Fibroblast of pulmonary artery (primary cell): ENCODE measurements at places on chromosomes 5 and 9.

DNA sequence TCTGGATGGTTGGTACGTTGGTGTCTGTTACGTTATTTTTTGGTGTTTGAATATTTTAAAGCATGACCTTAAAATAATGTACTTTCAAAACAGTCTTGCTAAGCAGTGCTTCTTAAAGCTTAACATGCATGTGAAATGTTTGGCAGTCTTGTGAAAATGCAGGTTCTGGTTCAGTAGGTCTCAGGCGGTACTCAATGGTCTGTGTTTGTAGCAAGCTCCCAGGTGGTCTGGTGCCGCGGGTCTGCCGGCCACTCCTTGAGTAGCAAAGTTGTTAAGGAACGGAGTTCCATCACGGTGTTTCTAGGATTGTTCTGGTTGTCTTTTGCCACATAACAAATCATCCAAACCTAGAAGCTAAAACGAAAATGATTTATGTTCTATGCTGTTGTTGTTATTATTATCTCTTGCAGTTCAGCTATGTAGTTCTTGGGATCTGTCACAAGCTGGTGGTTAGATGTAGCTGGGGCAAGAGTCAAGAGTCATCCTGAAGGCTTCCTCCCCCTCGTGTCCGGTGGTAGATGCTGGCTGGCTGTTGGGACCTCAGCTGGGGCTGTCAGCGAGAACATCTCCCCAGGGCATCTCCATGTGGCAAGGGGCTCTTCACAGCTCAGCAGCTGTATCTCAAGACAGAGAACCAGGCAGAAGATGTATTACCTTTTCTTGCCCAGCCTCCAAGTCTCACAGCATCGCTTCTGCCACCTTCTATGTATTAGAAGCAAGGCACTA lies 186.8 kb downstream of the PALM2AKAP2 start:
- no peak for DNase-seq

DNA sequence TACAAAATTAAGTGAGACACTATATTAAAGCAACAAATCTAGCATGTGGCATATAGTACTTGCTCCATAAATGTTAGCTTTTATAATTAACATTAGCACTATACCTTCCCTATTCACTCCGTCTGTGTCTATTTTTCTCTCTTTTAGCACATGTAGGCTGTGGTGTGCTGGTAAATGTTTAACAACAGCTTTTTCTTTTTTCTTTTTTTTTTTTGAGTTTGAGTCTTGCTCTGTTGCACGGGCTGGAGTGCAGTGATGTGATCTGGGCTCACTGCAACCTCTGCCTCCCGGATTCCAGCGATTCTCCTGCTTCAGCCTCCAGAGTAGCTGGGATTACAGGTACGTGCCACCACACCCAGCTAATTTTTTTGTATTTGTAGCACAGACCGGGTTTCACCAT lies 62.1 kb downstream of the SPRY4 start:
- no peak for DNase-seq

DNA sequence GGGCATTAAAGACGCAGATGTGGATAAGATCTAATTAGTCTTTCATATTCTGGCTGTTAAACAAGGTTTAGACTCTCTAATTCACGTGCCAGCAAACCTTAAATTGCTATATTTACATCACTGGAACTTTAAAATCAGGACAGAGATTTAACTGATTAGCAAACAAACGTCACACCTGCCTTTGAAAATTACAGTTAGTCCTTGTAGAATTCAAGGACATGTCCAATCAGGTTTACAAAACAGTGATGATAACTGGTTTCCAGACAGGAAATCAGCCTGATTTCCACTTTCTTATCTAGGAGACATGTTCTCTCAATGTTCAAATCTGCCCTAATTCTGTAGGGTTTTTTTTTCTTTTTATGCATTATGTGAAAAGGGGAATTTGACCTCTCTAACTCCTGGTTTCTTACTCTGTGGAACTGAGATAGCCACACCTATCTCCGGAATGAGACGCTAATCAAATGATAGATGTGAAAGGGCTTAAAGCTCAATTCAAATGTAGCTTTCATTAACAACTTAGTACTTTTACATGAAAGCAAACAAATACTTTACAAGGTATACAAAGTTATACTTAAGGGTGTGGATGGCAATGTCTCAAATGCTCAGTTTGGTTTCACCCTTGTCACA lies 26.5 kb downstream of the SPINK5 start:
- DNase-seq: no peak

DNA sequence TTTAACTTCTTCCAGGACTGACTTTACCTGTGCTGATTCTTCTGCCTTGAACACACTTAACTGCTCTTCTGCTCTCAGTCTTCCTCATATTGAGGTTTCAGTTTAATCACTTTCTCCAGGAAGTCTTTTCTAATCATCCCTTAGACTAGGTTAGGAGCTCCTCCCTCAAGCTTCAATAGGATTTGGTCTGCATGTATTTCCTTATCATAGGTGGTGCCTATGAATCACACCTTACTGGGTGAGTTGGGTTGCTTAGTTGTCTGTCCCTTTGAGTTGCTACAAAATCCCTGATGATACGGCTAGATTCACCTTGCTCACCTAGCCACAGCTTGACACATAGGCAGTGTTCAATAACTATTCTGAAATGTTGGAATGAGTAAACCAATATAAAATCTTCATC lies 164.4 kb downstream of the DNAH5 start:
- no peak for DNase-seq

DNA sequence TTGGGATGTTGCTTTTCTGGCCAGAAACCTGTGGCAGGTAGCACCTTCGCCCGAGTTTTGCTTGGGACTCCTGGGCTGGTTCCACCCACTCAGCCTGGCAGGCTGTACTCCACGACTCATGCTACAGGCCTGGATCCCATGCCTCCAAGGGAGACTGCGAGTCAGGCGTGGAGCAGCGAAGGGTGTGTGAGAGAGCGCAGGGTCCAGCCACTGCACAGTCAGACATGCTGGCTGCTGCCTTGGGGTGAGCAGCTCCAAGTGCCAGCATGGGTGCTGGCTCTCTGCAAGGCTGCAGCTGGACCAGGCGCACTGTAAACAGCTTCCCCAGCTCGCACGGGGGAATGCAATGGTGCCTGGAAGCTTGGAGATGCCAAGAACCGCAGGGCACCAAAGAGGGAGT lies 249.6 kb upstream of the EDIL3 start:
- no peak for DNase-seq

GRCh38 chr5:92470770-92471169 lies 1087.7 kb upstream of the ARRDC3 start:
- DNase-seq: no peak

GRCh38 chr5:125409861-125410536 lies 663.6 kb upstream of the ZNF608 start:
- no peak for DNase-seq

DNA sequence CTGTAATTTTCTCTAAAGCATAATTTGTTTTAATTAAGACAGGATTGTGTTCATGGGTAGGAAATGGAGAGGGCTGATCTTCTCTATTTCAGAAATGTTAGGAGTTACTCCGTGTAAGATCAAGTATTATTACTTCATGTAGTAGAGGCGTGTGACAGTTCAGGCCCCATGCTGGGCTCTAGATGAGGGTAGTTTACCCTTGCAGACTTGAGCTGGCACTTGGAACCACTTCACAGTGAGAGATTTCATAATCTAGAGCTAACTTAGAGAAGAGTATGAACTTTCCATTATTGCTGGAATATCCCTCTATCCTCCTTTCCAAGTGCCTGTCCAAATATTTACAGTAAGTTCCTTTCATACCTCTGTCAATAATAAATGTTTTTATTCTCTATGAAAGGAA lies 195.1 kb downstream of the PCSK5 start:
- DNase-seq: no peak

DNA sequence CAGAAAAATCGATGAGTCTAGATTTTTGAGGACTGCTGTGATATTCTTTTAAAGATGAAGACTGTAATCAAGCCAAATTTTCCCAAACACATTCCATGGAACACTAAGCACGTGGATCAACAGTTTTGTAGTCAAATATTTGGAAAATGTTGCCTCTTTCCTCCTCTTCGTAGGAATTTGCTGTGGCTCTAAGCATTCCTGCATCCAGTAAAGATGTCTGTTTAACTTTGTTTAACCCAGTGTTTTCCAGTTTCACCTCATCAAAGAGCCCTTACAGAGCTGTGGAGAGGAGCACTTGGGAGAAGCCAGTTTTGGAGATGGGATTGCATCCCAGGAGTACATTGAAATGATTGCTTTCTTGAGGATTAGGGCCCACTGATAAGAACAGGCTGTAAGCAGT lies 58.9 kb downstream of the INSYN2B start:
- DNase-seq: no peak

- peak; percentile 36 for DNase-seq
Measured at GRCh38 chr9:12697719-12698118, 4.5 kb downstream of the TYRP1 start.

GRCh38 chr9:113156880-113157279 lies 6.1 kb downstream of the SLC31A2 start:
- DNase-seq: no peak

GRCh38 chr5:159130871-159131270 lies 31.2 kb upstream of the EBF1 start:
- DNase-seq: no peak

- DNase-seq: no peak
Measured at GRCh38 chr9:114321759-114322158, 1.1 kb upstream of the ORM1 start.
